ENCODE measurements at places on chromosomes 11 and 22. TPM values are rescaled to one million over a fixed set of nuclear protein-coding genes. Genes with fewer than 3 reads are reported as not detected.

GRCh38 chr11:74100231-74100630 is 70.6 kb downstream of the C2CD3 start:
- no peak for DNase-seq

- peak; percentile 42 for DNase-seq
Measured at GRCh38 chr22:22408731-22409696, 99.5 kb downstream of the ZNF280B start.

DNA sequence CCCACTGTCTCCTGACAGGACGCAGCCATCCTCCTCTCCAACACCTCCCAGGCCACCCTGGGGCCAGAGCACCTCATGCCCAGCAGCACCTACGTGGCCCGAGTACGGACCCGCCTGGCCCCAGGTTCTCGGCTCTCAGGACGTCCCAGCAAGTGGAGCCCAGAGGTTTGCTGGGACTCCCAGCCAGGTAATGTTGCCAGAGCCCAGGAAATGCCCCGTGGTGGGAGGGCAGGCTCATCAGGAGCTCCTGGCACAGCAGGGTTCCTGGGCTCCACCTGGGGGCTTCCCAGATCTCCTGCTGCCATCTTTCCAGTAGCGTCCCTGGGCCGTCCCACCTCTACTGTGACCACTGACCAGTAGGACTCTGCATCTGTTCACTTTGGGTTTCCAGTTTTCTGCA is 16.2 kb downstream of the CSF2RB start:
- DNase-seq: no peak

DNA sequence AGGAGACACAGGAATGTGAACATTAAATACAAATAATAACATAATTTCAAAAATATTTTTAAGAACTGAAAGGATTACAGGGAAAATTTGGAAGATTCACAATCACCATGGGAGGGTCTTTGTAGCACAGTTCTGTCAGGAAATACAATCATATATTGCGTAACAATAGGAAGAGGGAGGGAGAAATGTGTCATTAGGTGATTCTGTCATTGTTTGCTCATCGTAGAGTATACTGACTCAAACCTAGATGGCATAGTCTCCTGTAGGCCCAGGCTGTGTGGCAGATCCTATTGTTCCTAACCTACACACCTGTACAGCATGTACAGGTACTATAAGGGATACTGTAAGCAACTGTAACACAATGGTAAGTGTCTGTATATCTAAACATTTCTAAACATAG is 330.4 kb downstream of the BRD1 start:
- no peak for DNase-seq

- no peak for DNase-seq
Measured at GRCh38 chr11:95897731-95898130, 26.2 kb downstream of the MTMR2 start.

DNA sequence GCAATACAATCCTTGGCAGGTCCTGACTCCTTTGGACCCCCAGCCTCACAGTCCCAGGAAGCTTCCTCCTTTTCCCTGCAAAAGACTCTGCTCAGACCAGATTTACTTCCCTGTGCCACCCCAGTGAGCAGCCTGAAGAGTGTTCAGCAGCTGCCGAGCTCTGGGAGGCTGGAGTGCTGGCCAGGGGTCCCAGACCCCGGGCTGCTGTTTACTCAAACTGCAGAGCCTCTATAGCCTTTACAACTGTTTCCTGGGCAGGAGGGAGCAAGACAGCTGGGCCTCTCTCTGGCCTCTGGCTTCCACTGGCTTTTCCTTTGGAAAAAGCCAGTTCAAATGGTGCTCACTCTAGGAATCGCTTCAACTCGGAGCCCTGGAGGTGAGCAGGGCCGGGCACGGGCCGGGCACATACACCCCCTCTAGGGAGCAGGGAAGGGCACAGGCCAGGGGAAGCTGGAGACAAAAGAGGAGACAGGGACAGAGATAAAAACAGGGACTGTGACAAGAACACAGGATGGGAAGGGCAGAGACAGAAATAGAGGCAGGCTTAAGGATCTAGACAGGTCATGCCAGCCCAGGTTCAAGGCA is 932 bp downstream of the IRAG1 start:
- DNase-seq: no peak

- no peak for DNase-seq
Measured at GRCh38 chr22:16961477-16962186, 46.4 kb downstream of the GAB4 start.

DNA sequence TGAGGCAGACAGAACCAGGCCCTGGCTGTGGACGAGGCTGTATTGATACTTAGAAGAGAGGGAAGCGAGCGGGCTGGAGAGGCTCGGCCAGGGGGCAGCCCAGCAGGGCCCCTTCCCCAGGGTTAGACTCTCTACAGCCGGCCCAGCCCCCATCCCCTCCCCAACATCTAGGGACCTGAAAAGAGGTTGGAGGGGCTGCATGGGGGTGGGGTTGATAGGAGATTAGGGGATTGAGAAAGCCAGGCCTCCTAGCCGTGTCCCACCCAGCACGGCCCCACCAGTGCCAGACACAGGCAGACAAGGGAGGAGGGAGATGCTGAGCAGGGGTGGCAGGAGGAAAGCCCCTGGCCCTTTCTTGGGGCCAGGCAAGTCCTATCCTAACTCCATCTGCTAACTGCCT is 5.7 kb downstream of the LSP1 start:
- no peak for DNase-seq

DNA sequence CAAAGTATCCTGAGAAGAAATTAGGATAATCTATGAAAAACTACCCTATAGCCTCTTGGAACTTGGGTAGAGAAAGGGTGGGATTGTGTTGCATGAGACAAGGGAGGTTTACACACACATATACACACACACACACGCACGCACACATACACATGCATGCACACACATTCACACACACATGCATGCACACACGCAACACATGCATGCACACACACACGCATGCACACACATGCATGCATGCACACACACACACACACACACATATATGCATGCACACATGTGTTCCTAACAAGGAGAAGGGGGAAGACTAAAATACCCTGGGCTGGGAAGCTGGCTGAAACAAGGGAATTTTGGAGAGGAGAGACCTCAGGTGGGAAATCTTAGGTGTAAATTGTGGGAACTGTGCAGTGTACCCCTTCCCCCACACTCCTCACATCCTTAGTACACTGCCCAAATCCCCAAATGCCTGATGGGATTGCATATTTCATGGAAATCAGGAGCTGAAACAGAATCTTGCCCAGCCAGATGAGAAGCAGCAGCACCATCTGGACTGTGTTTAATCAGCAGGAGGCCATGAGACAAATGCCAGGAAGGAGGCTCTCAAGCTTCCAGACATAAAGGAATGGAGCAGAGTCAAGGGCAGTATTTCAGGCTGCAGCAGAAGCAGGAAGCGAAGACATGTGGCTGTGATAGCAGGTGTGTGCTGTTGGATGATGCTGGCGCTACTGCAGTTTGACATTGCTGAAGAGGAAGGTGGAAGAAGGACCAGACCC is 14.6 kb upstream of the POLD3 start:
- no peak for DNase-seq

DNA sequence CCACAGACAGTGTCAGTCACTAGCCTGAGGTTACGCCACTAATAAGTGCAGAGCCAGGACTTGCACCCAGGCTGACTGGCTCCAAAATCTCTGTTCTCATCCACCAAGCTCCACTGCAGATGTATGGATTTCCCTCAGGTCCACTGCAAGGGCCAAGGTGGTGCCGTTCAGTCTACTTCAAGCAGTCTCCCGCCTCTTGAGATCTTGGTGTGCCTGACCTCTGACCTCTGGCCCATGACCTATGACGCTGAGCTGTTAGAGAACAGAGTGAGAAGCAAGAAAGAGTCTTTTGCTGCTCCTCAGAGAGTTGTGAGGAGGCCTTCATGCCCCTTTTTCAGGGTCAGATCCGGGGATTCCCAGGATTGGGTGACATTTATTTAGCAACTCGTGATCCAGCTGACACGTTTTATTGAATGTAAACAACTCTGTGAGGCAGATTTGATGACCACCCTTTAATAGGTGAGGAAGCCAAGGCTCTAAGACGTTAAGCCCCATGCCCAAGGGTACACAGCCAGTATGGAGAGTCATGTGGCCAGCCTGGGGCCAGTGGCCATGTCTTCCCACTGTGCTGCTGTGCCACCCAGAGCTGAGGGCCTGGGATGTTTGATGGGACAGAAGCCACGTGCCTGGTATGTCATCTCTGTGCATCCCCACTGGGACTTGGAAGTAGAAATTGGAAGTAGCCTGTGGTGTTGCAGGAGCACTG is 25.2 kb downstream of the DCPS start:
- no peak for DNase-seq

- no peak for DNase-seq
Measured at GRCh38 chr22:41969110-41969646, at the start of gene SEPTIN3. SEPTIN3 (plus strand) TSS chr22:41969443; CDS start chr22:41971493, 2,050 bp downstream.

DNA sequence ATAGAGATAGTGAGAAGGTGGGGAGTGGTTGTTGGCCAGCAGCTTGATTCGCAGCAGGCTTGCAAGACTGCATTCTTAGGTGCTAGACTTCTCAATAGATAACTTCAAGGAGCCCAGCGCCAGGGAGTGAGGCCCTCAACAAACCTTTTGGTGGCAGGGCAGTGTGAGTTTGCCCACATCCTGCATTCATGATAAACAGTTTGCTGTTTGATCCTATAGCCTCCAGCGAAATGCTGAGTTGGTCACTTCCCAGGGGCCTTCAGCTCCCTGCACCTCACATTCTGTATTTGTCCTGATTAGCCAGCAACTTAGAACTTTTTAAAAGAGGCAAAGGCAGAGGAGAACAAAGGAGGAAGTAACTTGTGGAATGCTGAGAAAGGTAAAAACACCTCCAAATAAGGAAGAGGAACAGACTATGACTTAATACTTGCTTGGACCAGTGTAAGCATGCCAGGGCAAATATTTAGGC is 25.1 kb downstream of the OR10A6 start:
- peak; percentile 54 for DNase-seq

DNA sequence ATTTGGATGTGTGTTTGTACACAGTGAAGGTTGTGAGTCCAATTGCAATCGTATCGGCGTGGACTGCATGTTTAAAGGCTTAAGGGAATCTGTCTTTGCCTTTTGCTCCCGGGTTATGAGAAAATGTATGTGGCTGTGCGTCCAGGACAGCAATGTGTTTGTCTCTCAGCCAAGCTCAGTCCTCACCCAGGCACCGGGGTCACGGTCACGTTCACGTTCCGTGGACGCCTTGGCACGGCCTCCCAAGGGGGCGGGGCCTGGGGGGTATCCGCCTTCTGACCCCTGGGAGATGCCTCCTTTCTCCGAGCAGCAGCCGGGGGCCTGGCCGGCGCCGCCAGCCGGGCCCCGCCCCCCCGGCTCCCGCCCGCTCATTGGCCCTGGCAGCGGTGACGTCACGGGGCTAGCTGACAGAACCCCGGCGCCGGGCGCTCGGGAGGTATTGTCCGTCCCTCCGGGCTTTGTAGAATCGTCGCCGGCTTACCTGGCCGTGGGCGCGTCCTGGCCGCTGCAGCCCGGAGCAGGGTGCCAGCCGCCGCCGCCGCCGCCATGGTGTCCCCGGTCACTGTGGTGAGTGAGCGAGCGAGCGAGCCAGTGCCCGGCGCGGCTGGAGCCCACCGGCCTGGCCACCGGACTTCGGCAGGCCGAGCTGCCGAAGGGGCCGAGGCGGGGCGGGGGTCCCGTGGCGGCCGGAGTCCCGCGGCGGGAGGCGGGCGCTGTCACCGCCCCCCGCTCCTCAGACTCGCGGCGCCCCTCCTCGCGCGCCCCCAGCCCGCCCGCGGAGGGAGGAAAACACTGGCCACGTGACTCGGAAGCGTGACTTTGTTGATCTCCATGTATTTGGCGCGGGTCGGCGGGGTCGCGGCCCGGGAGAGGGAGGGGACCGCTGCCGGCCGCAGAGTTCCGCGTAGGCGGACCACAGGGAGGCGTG is at the start of gene TMEM86A:
Gene TMEM86A (plus strand): TSS at position 439 of the 928 bp plus-strand sequence. CDS start 108 bp downstream, at position 547.
- DNase-seq: peak; percentile 94

The DMC1 gene
- 4.4 TPM for total RNA-seq

The GNAZ gene
- 7.3 TPM for total RNA-seq

The RFPL2 gene
- total RNA-seq: 0.52 TPM

The KREMEN1 gene
- total RNA-seq: 2.1 TPM

The NCF4 gene
- total RNA-seq: 0.54 TPM

The GDPD4 gene
- not detected for total RNA-seq

The CFAP300 gene
- 2.9 TPM for total RNA-seq
